Activated CD4-positive, alpha-beta T cell treated with anti-CD3 and anti-CD28 coated beads, Interleukin-2, amount 10 ng/mL, durations not matched to agents 7 days and 5 days (primary cell): ENCODE measurements at places on chromosomes 16 and 17.
A peak's percentile ranks its signal among the peaks of the same experiment; 100 is the strongest.

GRCh38 chr17:48127371-48128051, 19.9 kb downstream of the SNX11 start:
- DNase-seq: no peak
- H3K27me3 ChIP-seq: no peaks in the 10 kb centered on the region
- peaks cover 17% of the 10 kb centered on the region for H3K36me3 ChIP-seq
- H3K4me3 ChIP-seq: no peak overlapping the region
- no peaks in the 10 kb centered on the region for H3K4me1 ChIP-seq
- H3K27ac ChIP-seq: no peak overlapping the region

DNA sequence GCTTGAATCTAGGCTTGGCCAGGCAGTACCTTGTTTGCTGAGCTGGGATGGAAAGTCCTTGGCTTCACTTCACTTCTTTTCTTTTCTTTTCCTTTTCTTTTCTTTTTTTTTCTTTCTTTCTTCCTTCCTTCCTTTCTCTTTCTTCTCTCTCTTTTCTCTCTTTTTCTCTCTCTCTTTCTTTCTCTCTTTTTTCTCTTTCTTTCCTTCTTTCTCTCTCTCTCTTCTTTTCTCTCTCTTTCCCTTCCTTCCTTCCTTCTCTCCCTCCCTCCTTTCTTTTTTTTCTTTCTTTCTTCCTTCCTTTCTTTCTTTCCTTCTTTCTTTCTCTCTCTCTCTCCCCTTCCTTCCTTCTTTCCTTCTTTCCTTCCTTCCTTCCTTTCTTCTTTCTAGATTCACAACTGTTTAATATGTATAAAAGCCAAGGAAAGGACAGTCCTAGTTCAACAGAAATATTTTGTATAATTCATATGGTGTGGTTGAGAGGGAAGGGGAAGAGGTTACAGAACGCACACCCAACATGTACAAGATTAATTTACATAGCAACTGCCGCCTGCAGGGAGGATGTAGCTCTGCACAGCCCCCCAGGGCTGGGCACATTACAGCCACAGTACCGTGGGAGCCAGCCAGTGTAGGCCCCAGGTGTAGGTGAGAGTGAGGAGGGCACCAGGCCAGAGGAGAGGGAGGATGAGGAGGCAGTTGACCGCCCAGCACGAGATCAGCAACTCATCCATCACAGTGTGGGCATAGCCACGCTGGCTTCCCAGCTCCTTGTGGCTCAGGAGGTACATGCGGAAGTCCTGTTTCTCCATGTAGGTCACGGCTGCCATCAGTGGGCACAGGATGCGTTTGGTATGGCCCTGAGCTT, 9.7 kb upstream of the ITGB3 start:
- peaks cover 12% of the 10 kb centered on the region for H3K4me1 ChIP-seq
- H3K27ac ChIP-seq: no peak overlapping the region
- H3K27me3 ChIP-seq: peaks cover 24% of the 10 kb centered on the region
- H3K4me3 ChIP-seq: no peak overlapping the region
- no peaks in the 10 kb centered on the region for H3K36me3 ChIP-seq

- peaks cover 9% of the 10 kb centered on the region for H3K4me1 ChIP-seq
- H3K27me3 ChIP-seq: peaks cover 4% of the 10 kb centered on the region
- DNase-seq: no peak
- H3K27ac ChIP-seq: no peak overlapping the region
Measured at GRCh38 chr17:74335529-74336062, 9.6 kb downstream of the KIF19 start.

- DNase-seq: no peak
- no peak overlapping the region for H3K4me3 ChIP-seq
- H3K36me3 ChIP-seq: no peaks in the 10 kb centered on the region
- no peaks in the 10 kb centered on the region for H3K4me1 ChIP-seq
- no peak overlapping the region for H3K27ac ChIP-seq
Measured at GRCh38 chr16:49959552-49960277, 65.3 kb upstream of the CNEP1R1 start.

GRCh38 chr16:30963925-30964511, 6.5 kb downstream of the SETD1A start:
- H3K27ac ChIP-seq: no peak overlapping the region
- DNase-seq: no peak
- peaks cover 69% of the 10 kb centered on the region for H3K36me3 ChIP-seq
- H3K4me1 ChIP-seq: peaks cover 16% of the 10 kb centered on the region
- no peaks in the 10 kb centered on the region for H3K27me3 ChIP-seq

GRCh38 chr16:86303787-86304678, 206.3 kb upstream of the FOXF1 start:
- peaks cover 25% of the 10 kb centered on the region for H3K27me3 ChIP-seq
- no peak overlapping the region for H3K4me3 ChIP-seq
- no peaks in the 10 kb centered on the region for H3K36me3 ChIP-seq
- no peak for DNase-seq
- H3K27ac ChIP-seq: no peak overlapping the region

DNA sequence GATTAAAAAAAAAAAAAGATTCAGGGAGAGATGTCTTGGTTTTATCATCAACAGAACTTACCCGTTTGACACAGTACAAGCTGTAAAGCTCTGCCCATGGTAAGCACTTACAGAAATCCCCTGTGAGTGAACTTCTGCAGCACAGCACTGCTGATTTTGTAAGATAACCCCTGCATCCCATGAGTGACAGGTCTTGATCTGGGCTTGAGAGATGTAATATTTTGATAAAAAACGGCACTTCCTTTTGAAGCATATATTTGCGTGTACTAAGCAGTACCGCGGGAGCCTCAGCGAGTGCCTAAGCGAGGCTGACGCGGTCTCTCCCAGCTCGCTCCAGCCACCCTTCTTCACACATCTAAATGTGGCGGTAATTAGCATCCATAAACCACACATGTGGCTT, 50.5 kb downstream of the IKZF3 start:
- peak; percentile 59 for DNase-seq
- peak overlapping the region; percentile 93 for H3K27ac ChIP-seq
- H3K36me3 ChIP-seq: peaks cover 57% of the 10 kb centered on the region
- peak overlapping the region; percentile 61 for H3K4me3 ChIP-seq

DNA sequence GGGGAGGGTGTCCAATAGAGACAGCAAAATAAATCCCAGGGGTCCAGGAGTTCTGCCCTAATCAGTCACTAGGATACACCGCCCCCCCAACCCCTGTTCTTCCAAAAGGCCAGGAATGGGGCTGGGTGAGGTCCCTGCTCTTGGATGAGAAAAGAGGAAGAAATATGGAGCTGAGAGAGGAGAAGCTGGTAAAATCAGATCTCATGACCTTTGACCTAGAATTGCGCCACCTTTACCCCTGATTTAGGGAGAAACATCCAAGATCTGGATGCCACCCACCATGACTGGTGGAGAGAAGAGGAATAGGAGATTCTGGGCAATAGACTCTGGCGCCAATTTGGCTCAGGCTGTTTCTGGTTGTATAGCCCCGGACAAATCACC, 707 bp upstream of the CACNB1 start:
- peaks cover 68% of the 10 kb centered on the region for H3K4me1 ChIP-seq
- H3K4me3 ChIP-seq: peak overlapping the region; percentile 79
- no peak for DNase-seq
- H3K36me3 ChIP-seq: peaks cover 29% of the 10 kb centered on the region
- no peaks in the 10 kb centered on the region for H3K27me3 ChIP-seq

DNA sequence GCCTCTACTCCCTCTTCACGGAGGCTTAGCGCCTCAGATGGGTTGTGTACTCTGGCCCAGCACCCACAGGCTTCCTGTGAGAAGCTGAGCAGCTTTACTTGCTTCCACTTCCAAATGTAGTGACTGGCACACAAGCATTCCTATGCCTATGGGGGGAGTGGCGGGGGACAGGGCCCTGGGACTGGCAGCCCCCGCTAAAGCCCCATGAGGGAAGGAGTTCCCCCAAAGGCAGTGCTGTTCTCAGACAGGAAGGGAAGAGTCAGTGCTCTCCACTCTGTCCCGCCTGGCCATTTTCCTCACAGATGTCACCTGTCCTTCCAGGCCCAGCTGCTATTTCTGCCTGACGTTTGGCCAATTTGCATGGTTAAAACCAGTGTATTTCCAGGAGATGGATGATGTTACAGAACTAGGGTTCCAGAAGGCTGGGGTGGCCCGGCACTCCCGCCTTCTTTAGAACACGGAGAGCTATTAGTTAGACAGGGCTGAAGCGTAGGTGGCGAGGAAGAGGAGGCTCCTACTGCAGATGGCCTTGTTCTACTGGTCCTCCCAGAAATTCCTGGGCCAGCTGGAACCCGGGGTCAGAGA, 83.9 kb upstream of the FBXO47 start:
- no peak overlapping the region for H3K4me3 ChIP-seq
- no peak overlapping the region for H3K27ac ChIP-seq
- peaks cover 14% of the 10 kb centered on the region for H3K36me3 ChIP-seq
- H3K4me1 ChIP-seq: peaks cover 4% of the 10 kb centered on the region

- H3K4me3 ChIP-seq: no peak overlapping the region
- DNase-seq: no peak
- H3K27ac ChIP-seq: no peak overlapping the region
- H3K36me3 ChIP-seq: no peaks in the 10 kb centered on the region
- H3K4me1 ChIP-seq: no peaks in the 10 kb centered on the region
- no peaks in the 10 kb centered on the region for H3K27me3 ChIP-seq
Measured at GRCh38 chr16:9658164-9658563, 524.1 kb downstream of the GRIN2A start.

DNA sequence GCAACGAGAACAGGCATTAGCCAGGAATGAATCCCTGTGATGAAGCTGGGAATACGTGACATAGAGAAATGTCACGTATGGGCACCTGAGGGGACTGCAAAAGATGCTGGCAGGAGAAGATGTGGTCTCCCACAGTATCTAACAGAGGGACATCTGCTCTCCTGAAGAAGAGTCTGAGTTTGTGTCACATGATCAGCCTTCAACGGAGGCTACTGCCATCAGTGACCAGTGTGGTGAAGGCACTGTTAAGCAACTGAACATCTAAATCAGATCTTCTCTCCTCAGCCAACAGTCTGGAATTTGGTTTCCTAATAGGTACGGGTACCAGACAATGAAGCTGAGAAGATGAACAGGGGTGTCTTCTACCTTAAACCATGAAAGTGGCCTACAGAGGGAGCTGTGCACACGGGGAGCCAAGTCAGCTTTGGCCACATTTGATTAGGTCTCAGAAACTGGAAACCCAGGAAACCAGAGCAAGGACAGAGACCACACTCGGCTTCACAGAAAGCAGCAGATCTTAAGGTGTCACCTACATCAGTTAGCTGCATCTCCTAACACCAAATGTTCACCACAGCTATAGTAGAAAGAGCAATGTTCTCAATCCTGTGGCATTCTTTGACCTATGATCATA, 41.8 kb downstream of the BRD7 start:
- DNase-seq: peak; percentile 87
- H3K27me3 ChIP-seq: no peaks in the 10 kb centered on the region
- peaks cover 63% of the 10 kb centered on the region for H3K36me3 ChIP-seq
- H3K4me3 ChIP-seq: no peak overlapping the region

- H3K27ac ChIP-seq: no peak overlapping the region
- H3K36me3 ChIP-seq: no peaks in the 10 kb centered on the region
- no peak overlapping the region for H3K4me3 ChIP-seq
- no peak for DNase-seq
- H3K27me3 ChIP-seq: no peaks in the 10 kb centered on the region
Measured at GRCh38 chr16:77679901-77680300, 42.4 kb upstream of the NUDT7 start.

DNA sequence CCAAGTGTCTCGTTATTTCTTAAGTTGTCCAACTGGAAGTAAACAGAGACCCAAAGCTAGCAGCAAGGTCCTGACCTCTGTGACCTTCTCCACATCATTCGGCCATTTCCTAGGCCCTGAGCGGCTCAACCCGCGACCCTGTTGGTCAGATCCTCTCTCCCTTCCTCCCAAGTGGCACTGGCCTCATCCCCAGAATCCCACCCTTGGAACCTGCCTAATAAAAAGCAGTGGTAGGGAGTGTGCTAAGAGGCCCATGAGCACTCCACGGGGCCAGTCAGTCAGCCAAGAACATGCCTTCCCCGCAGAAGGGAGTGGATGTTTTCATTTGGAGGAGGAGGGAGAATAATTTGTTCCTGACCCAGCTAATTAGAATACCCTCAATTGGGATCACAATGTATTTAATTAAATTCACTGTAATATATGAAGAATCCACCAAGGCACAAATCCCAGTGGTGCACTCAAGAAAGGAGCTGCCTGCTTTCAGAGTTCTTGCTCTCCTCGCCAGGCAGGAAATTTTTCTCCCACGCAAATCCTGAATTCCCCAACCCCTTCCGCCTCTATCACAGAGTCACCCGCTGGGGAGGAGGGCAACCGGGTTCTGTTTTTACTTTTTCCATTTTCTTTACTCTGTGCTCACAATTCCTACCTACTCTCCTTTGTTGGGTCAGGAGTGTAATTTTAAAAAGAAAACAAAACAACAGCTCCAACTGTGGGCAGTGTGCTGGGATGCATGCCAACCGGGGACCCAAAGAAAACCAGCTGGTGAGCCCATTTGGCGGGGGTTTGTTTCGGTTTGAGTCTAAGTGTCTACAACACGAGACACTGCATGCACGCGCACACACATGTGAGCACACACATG, 153.4 kb downstream of the ZFHX3 start:
- H3K4me3 ChIP-seq: no peak overlapping the region
- no peaks in the 10 kb centered on the region for H3K4me1 ChIP-seq
- H3K27ac ChIP-seq: no peak overlapping the region
- H3K36me3 ChIP-seq: peaks cover 2% of the 10 kb centered on the region

DNA sequence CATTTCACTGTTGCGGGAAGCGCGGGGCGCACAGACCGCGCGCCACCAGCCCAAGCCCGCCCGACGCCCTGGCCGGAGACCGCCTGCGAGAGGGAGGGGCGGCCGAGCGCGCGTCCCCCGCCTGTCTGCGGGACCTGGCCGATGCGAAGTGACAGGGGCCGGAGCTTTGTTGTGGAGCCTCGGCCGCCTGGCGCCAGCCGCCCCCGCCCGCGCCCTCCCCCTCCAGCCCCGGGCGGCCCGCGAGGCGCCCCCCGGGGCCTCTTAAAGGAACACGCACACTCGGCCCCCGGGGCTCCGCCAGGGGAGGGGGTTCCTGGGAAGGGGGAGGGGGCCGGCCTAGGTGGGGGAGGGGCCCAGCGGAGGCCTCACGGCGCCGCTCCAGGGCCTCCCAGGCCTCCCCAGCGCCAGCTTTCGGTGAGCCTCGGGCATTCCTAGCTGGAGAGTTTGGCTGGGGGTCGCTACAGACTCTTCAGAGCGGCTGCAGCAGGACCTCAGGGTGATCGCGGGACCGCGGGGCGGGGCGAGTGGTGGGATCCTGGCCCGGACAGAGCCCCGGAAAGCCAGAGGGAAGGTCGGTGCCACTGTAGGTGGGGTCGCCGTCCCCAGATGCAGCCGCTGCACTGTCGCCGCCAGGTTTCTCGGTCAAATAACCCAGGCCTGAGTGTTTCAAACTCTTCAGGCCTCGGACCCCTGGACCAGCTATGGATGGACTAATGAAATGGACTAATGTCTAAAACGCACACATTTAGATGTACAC, 2.4 kb upstream of the TBX2 start:
- peaks cover 50% of the 10 kb centered on the region for H3K27me3 ChIP-seq
- no peaks in the 10 kb centered on the region for H3K36me3 ChIP-seq
- no peak for DNase-seq
- peaks cover 12% of the 10 kb centered on the region for H3K4me1 ChIP-seq
- no peak overlapping the region for H3K4me3 ChIP-seq
- no peak overlapping the region for H3K27ac ChIP-seq

GRCh38 chr16:71834291-71834690, 11.5 kb upstream of the ATXN1L start:
- no peak overlapping the region for H3K27ac ChIP-seq
- no peaks in the 10 kb centered on the region for H3K27me3 ChIP-seq
- no peaks in the 10 kb centered on the region for H3K36me3 ChIP-seq
- no peak overlapping the region for H3K4me3 ChIP-seq
- peaks cover 5% of the 10 kb centered on the region for H3K4me1 ChIP-seq
- no peak for DNase-seq

GRCh38 chr16:57598437-57598836, 30.0 kb upstream of the ADGRG1 start:
- peaks cover 64% of the 10 kb centered on the region for H3K4me1 ChIP-seq
- H3K4me3 ChIP-seq: no peak overlapping the region
- H3K27me3 ChIP-seq: peaks cover 5% of the 10 kb centered on the region
- no peak for DNase-seq
- H3K36me3 ChIP-seq: peaks cover 29% of the 10 kb centered on the region
- no peak overlapping the region for H3K27ac ChIP-seq
